ENCODE measurements at places on chromosomes 16 and 17.

DNA sequence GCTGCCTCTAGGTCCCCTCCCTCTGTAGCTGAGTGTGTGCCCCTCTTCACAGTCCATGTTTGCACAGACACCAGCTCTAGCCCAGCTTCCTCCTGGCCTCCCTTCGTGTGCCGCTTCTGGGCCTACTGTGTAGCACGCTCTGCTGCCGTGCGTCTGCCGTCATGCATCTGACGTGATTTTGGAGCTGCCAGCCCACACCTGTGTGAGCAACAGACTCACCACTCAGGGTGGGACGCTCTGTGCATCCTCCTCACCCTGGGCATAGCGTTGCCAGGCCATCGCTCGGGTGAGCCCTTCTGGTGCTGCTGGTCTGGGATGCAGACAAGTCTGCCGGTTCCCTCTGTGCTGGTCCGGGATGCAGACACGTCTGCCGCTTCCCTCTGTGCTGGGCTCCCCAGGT lies 39.4 kb upstream of the ZNF750 start:
- DNase-seq = no peak

- DNase-seq = no peak
These were observed 52.7 kb downstream of the BEAN1 start for GRCh38 chr16:66479661-66480264.

- no peak for DNase-seq
These were observed 17.0 kb downstream of the HS3ST3A1 start for GRCh38 chr17:13584701-13585080.

DNA sequence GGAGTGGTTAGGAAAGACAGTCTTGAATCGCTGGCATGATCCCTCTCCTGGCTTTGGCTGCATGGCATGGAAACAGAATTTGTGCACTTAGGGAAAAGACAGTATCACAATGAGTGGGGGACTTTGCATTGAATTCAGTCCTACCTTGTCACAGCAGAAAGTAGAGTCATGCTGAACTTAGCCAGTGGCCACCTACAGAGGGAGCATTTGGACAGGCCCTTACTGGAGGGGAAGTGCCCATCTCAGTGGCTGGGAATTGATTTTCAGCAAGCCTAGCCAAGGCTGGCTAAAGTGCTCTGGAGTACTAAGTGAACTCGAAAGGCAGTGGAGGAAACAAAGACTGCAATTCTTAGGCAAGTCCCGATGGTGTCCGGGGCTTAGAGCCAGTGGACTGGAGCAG lies 364.3 kb upstream of the TOM1L1 start:
- DNase-seq = no peak

- no peak for DNase-seq
These were observed 4.5 kb downstream of the ARHGAP27 start for GRCh38 chr17:45428050-45428617.

- no peak for DNase-seq
These were observed 4.2 kb upstream of the NDRG4 start for GRCh38 chr16:58495521-58496331.

- DNase-seq = no peak
These were observed 47.1 kb downstream of the ABCA8 start for GRCh38 chr17:68908045-68908444.

- no peak for DNase-seq
These were observed 41.3 kb upstream of the SIAH1 start for GRCh38 chr16:48426244-48427141.

DNA sequence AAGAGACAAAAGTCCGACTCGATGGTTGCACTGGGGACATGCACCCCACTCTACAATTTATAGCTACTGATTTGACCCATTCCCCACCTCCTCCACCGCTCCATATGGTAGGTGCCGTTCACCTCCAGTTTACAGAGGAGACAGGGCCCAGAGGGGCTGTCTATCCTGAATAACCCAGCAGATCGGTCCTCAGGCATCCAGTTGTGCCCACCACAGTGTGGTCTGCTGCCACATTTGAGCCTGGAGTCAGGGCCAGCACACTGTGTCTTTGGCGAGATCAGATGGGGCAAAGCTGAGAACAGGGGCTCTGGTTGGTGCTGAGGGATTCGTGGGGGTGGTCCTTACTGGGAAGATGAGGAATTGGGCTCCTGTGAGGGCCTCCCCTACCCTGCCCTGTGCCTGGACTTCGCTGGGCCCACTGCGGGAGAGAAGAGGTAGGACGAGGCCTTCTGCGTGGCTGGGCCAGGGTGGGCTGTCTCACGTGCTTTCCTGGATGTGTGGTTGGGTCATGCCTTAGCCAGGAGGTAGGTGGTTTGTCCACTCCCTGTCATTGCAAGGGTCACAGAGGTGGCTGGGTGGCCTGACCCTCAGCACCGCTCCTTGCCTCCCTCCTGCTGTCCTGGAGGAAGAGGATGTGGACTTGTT lies 2.8 kb downstream of the ADCY7 start:
- DNase-seq = no peak

- DNase-seq = no peak
These were observed 216.2 kb downstream of the RBFOX1 start for GRCh38 chr16:7548796-7549318.

DNA sequence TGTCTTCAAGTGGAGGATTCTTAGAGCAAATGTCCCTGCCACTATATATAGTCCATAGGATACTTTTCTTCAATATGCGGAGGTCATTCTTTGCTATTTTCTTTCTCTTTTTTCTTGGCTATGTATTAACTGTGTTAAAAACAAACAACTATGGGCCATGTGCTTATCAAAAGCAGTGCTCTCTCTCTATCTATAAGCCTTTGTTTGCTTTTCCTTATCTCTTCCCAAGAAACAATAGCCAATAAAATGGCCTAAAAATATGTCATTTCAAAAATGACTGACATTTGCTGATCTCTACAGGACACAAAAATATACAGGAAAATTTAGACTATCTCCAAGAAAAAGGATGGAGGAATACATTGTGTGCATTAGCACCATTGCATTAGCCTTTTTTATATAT lies 212.1 kb downstream of the MAF start:
- no peak for DNase-seq

DNA sequence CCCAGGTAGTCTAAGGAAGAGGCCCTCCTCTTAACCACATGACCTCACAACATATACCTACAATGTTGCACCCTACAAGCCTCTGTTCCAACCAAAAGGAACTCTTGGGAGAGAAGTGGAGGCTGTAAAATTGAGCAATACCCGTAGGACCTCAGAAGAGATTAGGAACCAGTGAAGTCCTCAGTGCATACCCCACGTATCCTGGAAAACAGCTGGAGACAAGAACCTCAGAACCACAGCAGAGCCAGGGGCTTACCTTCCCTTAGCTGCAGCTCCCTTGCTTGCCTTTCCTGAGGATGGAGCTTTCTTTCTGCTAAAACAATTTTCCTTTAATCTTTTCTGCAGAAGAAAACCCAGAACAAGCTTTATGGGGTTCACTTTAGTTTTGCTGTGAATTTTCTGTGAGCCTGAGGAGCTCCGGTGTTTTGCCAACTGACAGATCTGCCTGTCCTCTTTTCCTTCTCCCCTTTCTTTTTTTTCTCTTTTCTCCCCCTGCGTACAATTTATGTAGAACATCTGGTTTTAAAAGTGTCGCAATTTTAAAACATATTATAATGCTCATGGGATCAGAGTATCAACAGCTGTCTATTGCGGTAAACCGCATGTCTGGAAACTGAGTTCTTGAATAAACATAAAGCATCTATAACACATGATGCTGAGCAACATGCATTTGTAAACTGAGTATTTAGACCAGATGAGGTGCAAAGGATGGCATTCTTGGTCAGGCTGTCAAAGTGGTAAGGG lies 226.4 kb upstream of the MAF start:
- no peak for DNase-seq

All from GM04504 (cell line).